Activated B cell treated with CpG ODN at 0.5 μM for 24 hours (primary cell): ENCODE measurements at places on chromosomes 12 and 14. TPM values are rescaled to one million over a fixed set of nuclear protein-coding genes. Genes with fewer than 3 reads are reported as not detected.
A peak's percentile ranks its signal among the peaks of the same experiment; 100 is the strongest.

Gene TSPAN8
- not detected in 2 replicates for total RNA-seq

Gene ALG10
- total RNA-seq, result 14.8 and 19.6 TPM in 2 replicates

Gene PKP2
- total RNA-seq, result not detected in 2 replicates

Gene PRB2
- not detected in 2 replicates for total RNA-seq

Gene KRT74
- total RNA-seq, result not detected in 2 replicates

Gene RAB3IP
- total RNA-seq, result 34.6 and 37.9 TPM in 2 replicates

Gene GARIN6
- not detected in 2 replicates for total RNA-seq

Gene PTCSC3
- not detected in 2 replicates for total RNA-seq

Gene RPL36AL
- 150 and 166 TPM in 2 replicates for total RNA-seq

Gene KERA
- total RNA-seq, result not detected in 2 replicates

DNA sequence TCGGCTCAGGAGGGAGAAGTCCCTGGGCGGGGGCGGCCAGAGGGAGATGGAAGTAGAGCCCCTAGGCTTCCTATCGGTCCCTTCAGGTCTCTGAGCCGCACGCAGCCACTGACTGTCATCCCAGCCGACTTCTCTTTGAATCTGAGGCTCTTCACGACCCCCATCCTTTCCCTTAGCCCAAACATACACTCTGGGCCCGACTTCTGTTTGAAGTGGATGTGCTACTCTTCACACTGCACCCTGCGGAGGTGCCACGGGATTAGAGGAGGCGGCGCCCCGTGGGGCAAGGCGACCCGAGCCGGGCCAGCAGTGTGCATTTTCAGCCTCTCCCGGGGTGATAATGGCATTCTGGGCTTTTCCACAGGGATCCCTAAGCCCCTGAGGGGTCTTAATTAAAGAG, 6.0 kb upstream of the DACT1 start:
- no peak for DNase-seq

GRCh38 chr14:95391331-95391730, 71.6 kb upstream of the CLMN start:
- no peak for DNase-seq

DNA sequence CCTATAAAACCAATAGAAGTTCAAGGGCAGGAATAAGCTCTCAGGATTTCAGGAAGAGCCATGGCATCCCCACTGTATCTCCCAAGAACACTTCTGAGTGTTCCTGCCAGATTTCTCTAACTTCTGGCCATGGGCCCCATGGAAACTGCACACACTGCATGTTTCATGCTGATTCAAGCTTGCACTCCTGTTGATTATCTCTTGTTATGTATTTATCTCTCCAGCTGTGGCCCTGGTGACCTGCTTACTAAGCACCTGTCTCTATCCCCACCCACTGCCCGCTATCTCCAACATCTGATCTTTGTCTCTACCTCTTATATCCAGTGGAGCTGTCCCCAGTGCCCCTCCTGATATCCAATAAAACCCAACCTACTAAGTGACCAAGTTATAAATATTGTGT, 285.3 kb downstream of the PDZRN4 start:
- no peak for DNase-seq

- no peak for DNase-seq
Observed at GRCh38 chr12:83046019-83046418, 359.3 kb downstream of the TMTC2 start.

DNA sequence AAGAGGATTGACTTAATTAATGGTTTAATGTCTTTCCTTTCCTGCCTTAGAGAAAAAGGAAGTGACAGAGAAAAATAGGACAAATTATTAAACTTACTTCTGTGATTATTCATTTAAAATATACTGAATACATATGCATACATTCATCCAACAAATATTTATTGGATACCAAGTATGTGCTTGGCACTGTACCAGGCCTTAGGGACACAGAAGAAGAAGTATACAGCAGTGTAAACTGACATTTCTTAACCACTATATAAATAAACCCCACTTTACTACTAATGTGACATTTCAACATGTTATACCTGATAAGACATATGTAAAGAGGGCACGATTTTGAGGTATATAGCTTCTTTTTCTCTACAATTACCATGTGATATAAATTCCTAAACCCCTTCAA, 53.6 kb downstream of the ERO1A start:
- DNase-seq, result no peak

- DNase-seq, result no peak
Observed at GRCh38 chr12:20356048-20356447, 12.3 kb upstream of the PDE3A start.

GRCh38 chr12:122031342-122032216, 9.9 kb downstream of the BCL7A start:
- peak; percentile 61 for DNase-seq

- DNase-seq, result no peak
Observed at GRCh38 chr12:122192441-122192840, 9.5 kb downstream of the LRRC43 start.

GRCh38 chr14:33692762-33693161, 258.1 kb downstream of the EGLN3 start:
- DNase-seq, result no peak

DNA sequence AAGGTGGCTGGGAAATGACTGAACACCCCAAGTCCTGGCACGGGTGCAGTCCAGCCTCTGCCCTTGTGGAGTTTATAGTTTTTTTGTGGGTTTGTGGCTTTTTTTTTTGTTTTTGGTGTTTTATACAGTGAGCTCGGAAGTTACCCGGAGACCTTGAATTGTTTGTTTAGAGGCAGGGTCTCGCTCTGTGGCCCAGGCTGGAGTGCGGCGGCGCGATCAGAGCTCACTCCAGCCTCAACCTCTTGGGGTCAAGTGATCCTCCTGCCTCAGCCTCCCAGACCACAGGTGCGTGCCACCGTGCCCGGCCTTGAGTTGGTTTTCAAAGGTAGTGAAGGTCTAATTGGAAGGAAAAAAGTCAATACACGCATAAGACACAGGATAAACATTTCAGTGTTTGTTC, 879 bp upstream of the ANHX start:
- DNase-seq, result no peak

DNA sequence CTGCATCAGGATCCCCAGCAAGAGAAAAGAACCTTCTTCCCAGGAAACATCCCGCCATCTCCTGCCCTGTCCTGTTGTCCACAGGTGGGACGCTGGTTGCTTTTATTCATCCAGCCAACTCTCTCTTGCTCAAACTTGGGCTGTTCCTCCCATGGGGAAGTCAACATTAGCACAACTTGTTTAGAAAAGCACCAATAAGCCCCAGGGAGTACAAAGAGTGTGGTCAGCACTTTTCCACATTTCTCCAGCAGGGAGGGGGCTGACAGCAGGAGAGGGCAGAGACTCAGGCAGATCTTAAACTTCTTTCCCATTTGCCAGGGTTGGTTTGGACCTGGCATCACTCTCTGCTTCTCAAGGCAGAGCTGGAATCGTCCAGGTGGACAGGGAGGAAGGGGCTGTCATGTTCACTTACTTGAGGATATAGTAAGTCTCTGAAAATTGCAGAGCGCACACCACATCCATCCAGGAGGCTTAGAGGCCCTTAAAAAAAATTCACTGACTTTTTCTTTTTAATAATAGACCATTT, 74.9 kb downstream of the RBM19 start:
- DNase-seq, result no peak

- no peak for DNase-seq
Observed at GRCh38 chr12:116406529-116406928, 129.0 kb upstream of the MED13L start.

GRCh38 chr14:59013672-59014298, 174.7 kb upstream of the DAAM1 start:
- DNase-seq, result no peak

GRCh38 chr12:67804168-67804567, 155.6 kb downstream of the DYRK2 start:
- DNase-seq, result no peak

DNA sequence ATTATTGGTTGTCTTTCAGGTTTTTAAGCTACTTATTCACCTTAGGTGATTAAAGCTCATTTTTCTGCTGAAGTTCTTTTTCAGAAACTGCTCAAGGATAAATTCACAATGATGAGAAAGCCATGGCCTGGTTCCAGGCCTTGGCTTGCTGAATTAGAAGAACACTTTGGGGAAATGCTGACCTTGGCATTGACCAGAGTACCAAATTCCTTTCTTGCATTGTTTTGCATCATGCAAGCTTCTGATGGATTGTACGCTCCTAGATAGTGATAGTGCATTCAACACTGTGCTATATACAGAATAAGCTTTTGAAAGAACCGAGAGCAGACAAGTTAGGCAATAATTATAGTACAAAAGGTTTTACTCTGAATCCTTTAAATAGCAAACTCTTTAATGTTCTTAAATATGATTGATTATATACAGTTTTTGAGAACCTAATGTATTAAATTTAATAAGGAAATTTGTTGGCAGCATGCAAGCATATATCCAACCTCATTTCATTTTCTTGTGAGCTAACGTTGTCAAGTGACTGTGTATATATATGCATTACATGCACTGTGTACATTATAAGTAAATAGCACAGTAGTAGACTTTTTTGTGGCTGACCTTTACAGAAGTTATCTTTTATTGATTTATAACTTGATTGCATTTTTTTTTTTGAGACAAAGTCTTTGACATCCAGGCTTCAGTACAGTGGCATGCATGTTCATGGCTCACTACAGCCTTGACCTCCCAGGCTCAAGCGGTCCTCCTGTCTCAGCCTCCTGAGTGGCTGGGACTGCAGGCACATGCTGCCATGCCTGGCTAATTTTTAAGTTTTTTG, 99.2 kb downstream of the DIP2B start:
- DNase-seq, result no peak
